Small intestine (tissue), 16 donors: ENCODE measurements at places on chromosomes 3 and 15. TPM values are rescaled to one million over a fixed set of nuclear protein-coding genes. Genes with fewer than 3 reads are reported as not detected.

Gene GREM1
- 0.22 TPM for polyA plus RNA-seq

- DNase-seq, result peak; percentile 74
Measured at GRCh38 chr3:184380185-184380626, 352 bp downstream of the CHRD start.

GRCh38 chr15:23548071-23548470 is 17.4 kb upstream of the MKRN3 start:
- no peak for DNase-seq

DNA sequence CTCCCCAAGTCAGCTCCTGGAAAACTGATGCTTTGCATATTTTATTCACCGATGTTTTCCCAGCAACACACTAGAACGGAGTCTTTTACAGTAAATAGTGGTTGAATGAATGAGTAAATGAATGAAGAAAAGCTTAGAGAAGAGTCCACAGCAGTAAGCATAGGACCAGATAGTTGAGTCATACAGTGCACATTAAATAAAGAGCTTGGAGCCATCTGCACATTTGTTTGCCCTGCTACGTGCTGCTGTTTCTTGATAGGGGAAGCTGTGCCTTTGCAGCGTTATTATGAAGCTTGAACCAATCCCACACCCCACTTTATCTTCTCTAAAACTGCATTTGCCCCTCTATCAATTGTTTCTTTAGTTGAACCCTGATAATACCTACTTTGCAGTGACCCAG is 1.2 kb downstream of the FAM98B start:
- DNase-seq, result no peak

GRCh38 chr15:98769867-98770266 is 121.5 kb downstream of the IGF1R start:
- no peak for DNase-seq

Gene CRYGS
- 2.0 TPM for polyA plus RNA-seq

Gene DCLK3
- 0.24 TPM for polyA plus RNA-seq

GRCh38 chr3:8371960-8372463 is 129.6 kb upstream of the LMCD1 start:
- DNase-seq, result no peak

Gene BCL2A1
- 6.7 TPM for polyA plus RNA-seq

- DNase-seq, result no peak
Measured at GRCh38 chr3:16439163-16439847, 74.2 kb downstream of the RFTN1 start.

DNA sequence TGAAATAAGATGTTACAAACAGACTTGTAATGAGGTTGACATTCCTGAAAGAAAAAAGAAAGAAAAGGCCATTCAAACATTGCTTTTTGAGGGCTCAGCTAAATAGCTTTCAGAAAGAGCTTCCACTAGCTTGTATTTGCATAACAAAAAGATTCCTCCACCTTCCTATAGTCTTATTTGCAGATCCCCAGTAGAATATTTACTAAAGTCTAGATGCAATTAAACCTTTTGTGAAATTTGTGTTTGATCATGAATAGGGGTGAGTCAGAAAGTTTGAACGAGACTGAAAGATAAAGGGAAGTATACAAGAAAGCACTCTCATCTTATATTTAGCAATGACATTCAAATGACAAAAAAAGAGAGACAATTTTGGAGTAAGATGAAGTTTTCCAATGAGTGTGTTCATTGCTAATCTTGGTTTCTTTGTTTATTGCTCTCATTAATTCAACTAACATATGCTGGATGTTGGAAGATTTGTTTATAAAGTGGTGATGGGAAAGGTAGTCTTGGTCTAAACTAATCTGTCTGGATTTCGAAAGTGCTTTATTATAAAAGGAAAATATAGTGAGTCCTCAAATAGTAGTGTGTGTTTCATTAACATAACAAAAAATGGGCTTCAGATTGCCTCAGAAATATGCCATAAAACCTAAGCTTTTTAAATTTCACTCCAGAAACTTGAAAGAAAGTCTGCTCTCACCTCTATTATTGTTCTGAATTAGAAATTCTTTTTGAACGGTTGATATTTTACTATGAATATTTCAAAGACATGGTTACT is 9.1 kb upstream of the CADPS start:
- no peak for DNase-seq

Gene ATP13A5
- not detected for polyA plus RNA-seq

- DNase-seq, result no peak
Measured at GRCh38 chr3:62995119-62995518, 119.9 kb upstream of the CADPS start.
